ENCODE measurements at places on chromosomes 1 and 21. TPM values are rescaled to one million over a fixed set of nuclear protein-coding genes. Genes with fewer than 3 reads are reported as not detected.

STPG1 gene
- total RNA-seq = 7.8 TPM

PDE4B gene
- total RNA-seq = 16.3 TPM

OR10K2 gene
- total RNA-seq = not detected

FAM72C gene
- total RNA-seq = 1.1 TPM

RAB3B gene
- 3.7 TPM for total RNA-seq
